ENCODE measurements at places on chromosomes 7 and 10. TPM values are rescaled to one million over a fixed set of nuclear protein-coding genes. Genes with fewer than 3 reads are reported as not detected.

The OR2A14 gene
- not detected for total RNA-seq

The IDI2 gene
- total RNA-seq = not detected

The GIMAP1 gene
- total RNA-seq = not detected

The SPDYE6 gene
- total RNA-seq = not detected

The PGAM2 gene
- total RNA-seq = not detected

The GIMAP8 gene
- total RNA-seq = not detected

The FBXL13 gene
- total RNA-seq = 0.76 TPM

The PFKP gene
- total RNA-seq = 37.6 TPM

The BPGM gene
- total RNA-seq = 20.6 TPM

The COBL gene
- total RNA-seq = 0.03 TPM

The AZGP1 gene
- not detected for total RNA-seq

The ZNF485 gene
- 2.2 TPM for total RNA-seq

The CPVL gene
- total RNA-seq = 8.3 TPM

The MYPN gene
- 0.13 TPM for total RNA-seq

The SPDYE16 gene
- not detected for total RNA-seq

The TLX1 gene
- not detected for total RNA-seq
